ENCODE measurements at places on chromosomes 4 and X.

DNA sequence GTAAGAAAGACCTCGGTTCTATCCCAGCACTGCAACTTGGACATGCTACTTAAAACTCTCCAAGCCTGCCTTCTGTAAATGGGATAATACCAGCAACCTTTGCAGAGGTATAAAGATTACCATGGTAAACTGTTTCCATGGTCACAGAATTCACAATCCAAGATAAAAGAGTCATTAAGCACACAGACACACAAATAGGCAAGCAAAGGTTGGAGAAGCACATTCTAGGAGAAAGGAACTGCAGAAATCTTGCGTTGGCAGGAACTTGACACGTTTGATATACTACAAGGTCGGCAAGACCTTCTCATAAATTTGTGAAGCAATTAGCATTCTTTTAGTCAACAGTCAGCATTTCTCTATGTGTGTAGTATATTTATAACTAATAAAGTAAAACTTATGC is 12.3 kb upstream of the CHRNA9 start:
- H3K4me3 ChIP-seq: no peak overlapping the region
- no peaks in the 10 kb centered on the region for H3K27me3 ChIP-seq

- H3K27ac ChIP-seq: peak overlapping the region; percentile 90
- peaks cover 3% of the 10 kb centered on the region for H3K27me3 ChIP-seq
- H3K36me3 ChIP-seq: no peaks in the 10 kb centered on the region
- peak overlapping the region; percentile 61 for H3K4me3 ChIP-seq
Measured at GRCh38 chrX:154436374-154436982, 476 bp upstream of the GDI1 start.

DNA sequence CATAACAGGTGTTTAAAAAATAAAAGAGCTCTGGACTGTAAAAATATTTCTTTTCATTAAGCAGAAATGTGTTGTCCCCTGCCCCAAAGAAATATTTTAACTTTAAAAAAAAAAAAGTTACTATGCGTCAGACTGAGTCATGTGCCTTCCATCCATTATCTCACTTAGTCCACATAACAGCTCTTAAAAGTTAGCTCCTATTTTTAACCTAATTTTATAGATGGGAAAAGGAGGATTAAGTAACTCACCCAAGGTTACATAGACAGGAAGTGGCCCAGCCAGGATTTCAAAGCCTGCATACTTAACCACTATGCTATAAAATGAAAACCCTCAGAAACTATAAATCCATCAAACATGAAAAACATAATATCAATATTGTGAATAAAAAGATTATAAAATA is 97.7 kb downstream of the MANBA start:
- H3K36me3 ChIP-seq: peaks cover 8% of the 10 kb centered on the region
- no peak overlapping the region for H3K4me3 ChIP-seq
- no peak for DNase-seq
- H3K4me1 ChIP-seq: peaks cover 2% of the 10 kb centered on the region

DNA sequence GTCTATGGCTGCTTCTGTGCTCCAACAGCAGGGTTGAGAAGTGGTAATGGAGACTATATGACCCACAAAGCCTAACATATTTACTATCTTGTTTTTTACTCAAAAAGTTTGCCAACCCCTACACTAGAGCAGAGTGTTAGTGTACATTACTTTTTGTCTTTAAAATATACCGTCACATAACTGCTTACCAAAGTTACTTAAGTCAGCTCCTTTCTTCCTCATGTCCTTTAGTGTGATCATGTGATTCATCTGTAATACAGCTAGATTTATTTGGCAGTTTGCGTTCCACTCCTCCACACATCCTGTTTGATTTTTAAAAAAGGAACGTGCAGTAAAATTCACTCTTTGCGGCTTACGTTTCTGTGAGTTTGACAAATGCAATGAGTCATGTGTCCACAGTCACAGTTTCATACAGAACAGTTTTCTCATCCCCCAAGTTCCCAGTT is 162.4 kb upstream of the GPRIN3 start:
- H3K36me3 ChIP-seq: no peaks in the 10 kb centered on the region
- H3K27me3 ChIP-seq: no peaks in the 10 kb centered on the region
- peaks cover 12% of the 10 kb centered on the region for H3K4me1 ChIP-seq

DNA sequence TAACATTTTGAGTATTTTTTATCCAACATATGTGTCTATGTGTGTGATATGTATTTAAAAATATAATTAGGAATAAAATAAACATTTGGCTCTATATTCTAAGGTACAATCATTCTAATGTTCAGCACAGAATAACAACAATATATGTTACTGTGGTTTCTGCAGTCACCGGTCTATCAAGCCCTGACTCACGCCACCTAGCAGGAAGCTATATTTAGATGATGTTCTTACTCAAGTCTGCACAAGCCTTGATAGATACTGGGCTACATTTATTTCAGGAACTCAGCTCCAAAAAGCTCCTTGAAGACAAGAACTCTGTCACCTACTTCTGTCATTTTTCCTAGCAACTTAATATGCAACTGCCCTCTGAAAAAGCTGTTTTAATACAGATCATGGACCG is 152.0 kb upstream of the FTHL17 start:
- H3K4me3 ChIP-seq: no peak overlapping the region
- no peak overlapping the region for H3K27ac ChIP-seq
- H3K27me3 ChIP-seq: peaks cover 2% of the 10 kb centered on the region
- DNase-seq: no peak

DNA sequence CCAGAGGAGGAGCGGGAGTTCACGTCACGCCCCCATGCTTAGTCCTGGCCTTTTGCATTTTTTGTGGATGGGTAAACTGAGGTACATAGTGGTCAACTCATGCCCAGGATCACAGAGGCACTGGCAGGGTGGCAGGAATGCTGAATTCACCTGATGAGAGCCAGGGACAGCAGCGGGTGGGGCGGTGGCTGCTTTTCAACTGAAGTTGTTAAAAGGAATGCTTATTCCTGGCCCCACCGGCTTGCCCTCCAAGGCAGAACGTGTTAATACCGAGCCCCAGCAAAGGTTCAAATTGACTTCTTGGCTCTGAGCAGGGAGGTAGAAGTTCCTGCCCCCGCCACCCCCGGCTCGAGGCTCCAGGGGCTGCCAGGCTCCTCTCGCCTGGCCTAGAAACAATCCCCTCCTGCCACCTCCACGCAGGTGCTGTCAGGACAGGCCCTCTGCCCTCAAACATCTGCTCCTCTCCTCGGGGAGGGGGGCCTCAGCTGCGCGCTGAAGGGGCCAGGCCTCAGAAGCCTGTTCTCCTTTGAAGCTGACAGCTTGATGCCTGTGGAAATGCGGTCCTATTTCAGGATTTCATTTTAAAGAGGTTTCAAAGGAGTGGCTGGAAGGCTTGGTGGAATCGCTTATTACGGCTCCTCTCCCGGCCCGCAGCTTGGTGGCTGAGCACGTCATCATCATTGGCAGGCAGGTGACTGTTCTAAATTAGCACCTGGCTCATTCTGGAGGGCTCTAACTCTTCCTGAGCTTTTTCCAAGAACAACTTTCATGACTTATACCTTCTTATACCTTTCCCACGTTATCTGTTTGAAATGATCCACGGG is 93.0 kb downstream of the PHKA2 start:
- H3K4me1 ChIP-seq: peaks cover 15% of the 10 kb centered on the region
- no peak overlapping the region for H3K4me3 ChIP-seq
- no peaks in the 10 kb centered on the region for H3K36me3 ChIP-seq
- no peak overlapping the region for H3K27ac ChIP-seq
- H3K27me3 ChIP-seq: no peaks in the 10 kb centered on the region
- DNase-seq: peak; percentile 12

GRCh38 chrX:145673841-145674240 is 143.8 kb upstream of the SLITRK2 start:
- H3K36me3 ChIP-seq: no peaks in the 10 kb centered on the region
- H3K4me1 ChIP-seq: no peaks in the 10 kb centered on the region
- no peaks in the 10 kb centered on the region for H3K27me3 ChIP-seq
- DNase-seq: no peak
- H3K4me3 ChIP-seq: no peak overlapping the region

- H3K4me3 ChIP-seq: peak overlapping the region; percentile 41
- no peak overlapping the region for H3K27ac ChIP-seq
- no peaks in the 10 kb centered on the region for H3K4me1 ChIP-seq
- H3K27me3 ChIP-seq: peaks cover 40% of the 10 kb centered on the region
- peaks cover 16% of the 10 kb centered on the region for H3K36me3 ChIP-seq
- DNase-seq: peak; percentile 75
Measured at GRCh38 chr4:84582302-84582987, 482 bp upstream of the CDS1 start.

DNA sequence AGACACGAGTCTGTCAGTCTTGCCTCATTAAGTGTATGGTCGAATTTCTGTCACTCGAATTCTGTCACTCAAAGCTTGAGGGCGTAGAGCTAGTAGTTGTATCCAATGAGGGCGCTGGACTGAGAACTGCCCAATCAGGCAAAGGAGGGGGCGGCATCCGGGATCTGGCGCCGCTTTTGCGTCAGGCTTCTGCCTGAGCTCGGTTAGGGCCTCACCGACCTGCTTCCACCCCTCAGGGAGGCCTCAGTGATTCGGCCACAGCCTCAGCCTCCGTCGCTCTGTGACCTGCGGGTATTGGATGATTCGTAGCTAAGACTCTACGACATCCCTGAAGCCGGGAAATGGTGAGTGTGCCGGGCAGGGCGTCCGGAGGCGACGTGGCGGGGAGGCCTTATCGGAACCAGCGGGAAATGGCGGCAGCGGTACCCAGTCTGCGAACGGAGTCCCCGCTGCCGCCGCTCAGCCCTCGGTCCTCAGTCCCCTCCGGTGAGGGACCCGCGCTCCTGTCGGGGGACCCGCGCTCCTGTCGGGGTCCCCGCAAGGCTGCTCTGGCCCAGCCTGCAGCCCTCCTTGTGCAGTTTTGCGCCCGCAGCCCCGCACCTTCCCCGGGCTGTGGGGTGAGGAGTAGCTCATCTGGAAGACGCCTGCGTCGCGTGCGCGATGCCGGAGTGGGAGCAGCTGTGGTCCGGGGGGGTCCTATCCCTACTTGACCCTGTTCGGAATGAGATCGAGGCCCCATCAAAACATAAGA is 88.3 kb downstream of the ZNF718 start:
- H3K36me3 ChIP-seq: peaks cover 23% of the 10 kb centered on the region
- peak overlapping the region; percentile 86 for H3K4me3 ChIP-seq
- peak; percentile 83 for DNase-seq
- H3K4me1 ChIP-seq: peaks cover 48% of the 10 kb centered on the region
- no peaks in the 10 kb centered on the region for H3K27me3 ChIP-seq

- H3K36me3 ChIP-seq: no peaks in the 10 kb centered on the region
- no peak overlapping the region for H3K27ac ChIP-seq
- DNase-seq: no peak
- H3K4me3 ChIP-seq: no peak overlapping the region
- no peaks in the 10 kb centered on the region for H3K4me1 ChIP-seq
Measured at GRCh38 chr4:85952528-85952927, 407.3 kb downstream of the MAPK10 start.

GRCh38 chrX:1020634-1021166 is 191.7 kb downstream of the CRLF2 start:
- H3K36me3 ChIP-seq: no peaks in the 10 kb centered on the region
- no peaks in the 10 kb centered on the region for H3K4me1 ChIP-seq
- no peak for DNase-seq
- H3K27me3 ChIP-seq: peaks cover 3% of the 10 kb centered on the region
- H3K4me3 ChIP-seq: no peak overlapping the region
- no peak overlapping the region for H3K27ac ChIP-seq

DNA sequence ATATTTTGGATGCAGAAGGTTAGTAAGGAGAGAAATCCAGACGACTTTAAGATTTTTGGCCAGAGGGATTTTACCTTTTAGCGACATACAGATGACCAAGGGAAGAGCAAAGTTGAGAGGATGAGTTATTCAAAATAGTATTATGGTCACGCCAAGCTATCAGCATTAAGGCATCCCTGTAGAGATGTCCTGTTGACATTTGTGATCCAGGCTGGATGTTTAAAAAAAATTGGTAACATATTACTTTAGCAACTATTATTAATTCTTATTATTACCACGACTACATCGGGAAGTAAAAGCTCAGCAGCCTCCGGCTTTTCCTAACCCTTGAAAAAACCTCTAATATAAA is 562 bp upstream of the OSTC start:
- peaks cover 34% of the 10 kb centered on the region for H3K4me1 ChIP-seq
- H3K4me3 ChIP-seq: peak overlapping the region; percentile 94
- no peak for DNase-seq
- H3K27ac ChIP-seq: peak overlapping the region; percentile 90

- H3K27me3 ChIP-seq: peaks cover 6% of the 10 kb centered on the region
- DNase-seq: no peak
- no peak overlapping the region for H3K4me3 ChIP-seq
- H3K4me1 ChIP-seq: no peaks in the 10 kb centered on the region
- no peak overlapping the region for H3K27ac ChIP-seq
- H3K36me3 ChIP-seq: no peaks in the 10 kb centered on the region
Measured at GRCh38 chr4:164892018-164892417, 15.0 kb downstream of the APELA start.

- H3K27me3 ChIP-seq: no peaks in the 10 kb centered on the region
- H3K36me3 ChIP-seq: peaks cover 4% of the 10 kb centered on the region
- no peak for DNase-seq
Measured at GRCh38 chr4:103073792-103074438, 2.6 kb downstream of the SLC9B2 start.

GRCh38 chr4:176380352-176381157 is 60.8 kb downstream of the SPCS3 start:
- H3K27me3 ChIP-seq: no peaks in the 10 kb centered on the region
- no peaks in the 10 kb centered on the region for H3K36me3 ChIP-seq
- H3K4me3 ChIP-seq: no peak overlapping the region
- H3K4me1 ChIP-seq: no peaks in the 10 kb centered on the region
- H3K27ac ChIP-seq: no peak overlapping the region

DNA sequence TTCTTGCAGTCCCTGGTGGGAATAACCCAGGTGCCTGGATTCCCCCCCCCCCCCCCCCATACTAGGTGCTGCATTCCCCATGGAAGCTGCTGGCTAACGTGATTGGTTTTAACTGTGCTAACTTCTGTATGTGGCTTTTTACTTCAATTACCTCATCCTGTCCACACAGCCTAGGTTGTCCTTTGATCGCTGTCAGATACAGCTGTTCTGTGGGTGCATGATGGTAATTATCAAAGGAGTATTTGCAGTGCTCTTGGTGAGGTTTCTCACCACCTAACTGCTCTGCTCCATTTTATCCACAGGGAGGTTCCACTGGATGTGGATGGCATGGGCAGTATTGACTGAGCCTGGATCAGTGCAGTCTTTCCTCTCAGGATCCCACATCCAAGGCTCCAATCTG is 93.0 kb downstream of the ZNF518B start:
- H3K36me3 ChIP-seq: no peaks in the 10 kb centered on the region
- no peaks in the 10 kb centered on the region for H3K4me1 ChIP-seq
- no peak for DNase-seq
- H3K4me3 ChIP-seq: no peak overlapping the region
- H3K27ac ChIP-seq: no peak overlapping the region

DNA sequence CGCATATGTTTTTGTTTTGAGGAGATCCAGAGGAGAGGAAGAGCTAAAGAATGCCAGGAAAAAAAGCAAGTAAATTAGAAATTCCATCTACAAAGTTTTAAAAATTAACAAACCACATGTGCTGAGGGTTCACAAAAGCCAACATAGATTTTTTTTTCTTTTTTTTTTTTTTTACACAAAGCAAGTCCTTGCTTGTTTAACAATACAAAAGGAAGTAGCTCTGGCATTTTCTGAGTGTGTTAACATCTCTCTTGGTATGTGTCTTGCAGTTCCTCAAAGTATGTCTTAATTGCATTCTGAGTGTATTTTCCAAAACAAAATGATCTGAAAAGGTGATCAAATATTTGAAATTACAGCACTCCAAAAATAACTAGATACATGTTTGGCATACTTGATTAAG is 1682.7 kb upstream of the AGA start:
- no peak for DNase-seq
- H3K27me3 ChIP-seq: no peaks in the 10 kb centered on the region
- H3K4me3 ChIP-seq: no peak overlapping the region
- H3K4me1 ChIP-seq: no peaks in the 10 kb centered on the region
- H3K36me3 ChIP-seq: peaks cover 6% of the 10 kb centered on the region

Data from natural killer cell treated with Interleukin-12 subunit alpha and Interleukin-12 subunit beta and Interleukin-15 and Interleukin-18, amount 100 ng/mL, for 72 hours (primary cell).